Tongue (tissue), 3 donors: ENCODE measurements at places on chromosomes 7 and 10.

GRCh38 chr10:28169525-28169924, 133.3 kb downstream of the MPP7 start:
- no peak for DNase-seq

DNA sequence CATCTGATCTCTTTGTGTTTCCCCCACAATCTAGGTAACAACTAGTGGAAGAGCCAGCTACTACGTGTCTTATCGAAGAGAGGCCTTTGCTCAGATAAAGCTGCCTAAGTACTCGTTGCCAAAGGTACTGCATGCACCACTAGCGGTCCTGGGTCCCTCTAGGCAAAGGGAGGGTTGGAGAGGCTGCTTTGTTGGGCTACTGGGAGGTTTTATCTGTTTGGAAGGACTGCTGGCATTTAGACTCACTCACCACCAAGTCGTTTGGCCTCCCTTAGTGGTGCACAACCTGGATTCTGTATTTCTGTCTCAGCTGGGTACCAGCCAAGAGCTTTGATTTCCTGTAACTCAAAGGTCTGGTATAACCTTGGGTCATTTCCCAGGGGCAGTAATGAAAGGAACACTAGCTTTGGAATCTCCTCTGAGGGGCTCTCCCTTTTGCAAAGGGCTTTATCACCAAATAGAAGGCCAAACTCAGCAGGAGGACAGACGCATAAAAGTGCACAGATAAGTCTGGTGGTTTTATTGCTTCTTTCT, 498.3 kb downstream of the SORCS3 start:
- DNase-seq = no peak

DNA sequence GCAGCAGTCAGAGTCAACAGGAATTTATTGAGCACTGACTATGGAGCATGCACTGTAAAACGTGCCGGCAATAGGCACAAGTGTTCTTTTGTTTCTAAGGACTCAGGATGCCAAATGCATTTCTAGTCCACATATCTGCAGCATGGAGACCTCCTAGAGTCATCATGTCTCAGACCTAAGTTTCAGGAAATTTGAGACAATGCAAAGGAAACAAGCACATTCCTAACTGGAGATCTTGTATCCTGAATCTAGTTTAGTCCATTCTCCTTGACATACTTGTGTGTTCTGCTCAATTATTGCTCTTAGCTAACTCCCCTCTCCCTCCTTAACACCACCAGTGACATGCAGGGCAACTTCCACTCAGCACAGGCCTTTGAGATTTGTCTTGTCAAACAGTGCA, 173.2 kb downstream of the ZNF438 start:
- peak; percentile 31 for DNase-seq

DNA sequence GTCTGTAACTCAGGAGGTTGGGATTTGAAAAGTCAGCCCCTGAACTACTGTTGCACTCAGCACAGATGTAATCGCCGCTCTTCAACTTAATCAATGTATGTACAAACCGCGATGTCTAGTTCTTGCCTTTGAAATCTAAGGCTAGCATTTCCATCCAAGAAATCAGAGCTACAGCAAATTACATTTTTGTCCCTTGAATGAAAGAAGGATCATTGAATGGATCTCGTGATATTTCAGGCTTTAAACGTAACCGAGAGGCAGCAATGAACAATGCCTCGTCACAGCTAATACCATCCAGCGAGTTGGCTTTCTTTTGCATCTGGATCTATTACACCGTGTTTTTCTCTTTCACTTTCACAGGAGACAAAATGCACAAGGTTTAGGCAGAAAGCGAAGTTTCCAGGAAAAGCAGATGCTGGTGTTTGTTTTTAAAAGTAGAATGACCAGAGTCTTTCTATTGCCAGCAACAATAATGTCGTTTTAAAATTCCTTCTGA, 5.5 kb downstream of the SKIDA1 start:
- DNase-seq = peak; percentile 86

DNA sequence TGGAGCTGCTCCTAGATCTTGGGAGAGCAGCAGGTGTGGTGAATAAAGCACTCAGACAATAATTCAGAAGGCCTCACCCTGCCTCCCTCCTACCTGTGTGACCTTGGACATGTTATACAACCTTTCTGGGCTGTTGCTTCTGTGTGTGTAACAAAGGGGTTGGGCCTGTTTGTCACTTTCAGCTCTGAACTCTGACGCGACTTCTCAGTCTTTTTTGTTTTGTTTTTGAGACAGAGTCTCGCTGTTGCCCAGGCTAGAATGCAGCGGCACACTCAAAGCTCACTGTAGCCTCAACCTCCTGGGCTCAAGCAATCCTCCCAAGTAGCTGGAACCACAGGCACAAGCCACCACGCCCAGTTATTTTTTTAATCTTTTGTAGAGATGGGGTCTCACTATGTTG, 89.3 kb downstream of the DNMBP start:
- DNase-seq = no peak

- no peak for DNase-seq
These were observed 7.4 kb downstream of the HK1 start for GRCh38 chr10:69285699-69286098.

DNA sequence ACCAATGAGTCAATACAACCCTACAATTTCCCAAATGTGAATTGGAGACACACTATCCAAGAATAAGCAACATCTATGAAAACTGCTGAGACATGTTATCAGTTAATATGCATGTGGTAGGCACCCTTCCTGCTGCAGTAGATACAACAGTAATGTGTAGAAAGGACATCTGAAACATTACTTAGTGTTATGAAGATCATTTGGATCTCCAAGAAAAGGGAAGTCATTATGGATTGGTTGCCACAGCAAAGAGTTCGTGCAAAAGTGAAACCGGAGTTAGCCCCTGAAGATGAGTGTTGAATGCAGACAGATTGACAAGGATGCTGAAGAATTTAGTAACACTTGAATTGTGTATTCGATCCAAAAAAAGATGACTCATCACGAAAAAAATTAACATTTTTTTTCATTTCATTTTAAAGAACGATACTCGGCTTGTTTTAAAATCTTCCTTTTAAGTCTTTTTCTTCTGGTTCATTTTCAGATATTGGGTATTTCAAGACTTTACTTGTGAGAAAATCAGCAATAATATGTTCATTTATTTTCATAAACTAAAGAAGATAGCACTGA, 322.4 kb upstream of the KLF6 start:
- DNase-seq = no peak

- peak; percentile 36 for DNase-seq
These were observed 708 bp downstream of the UBN2 start for GRCh38 chr7:139231513-139232376.

GRCh38 chr10:11339013-11339412, 272.4 kb downstream of the USP6NL start:
- DNase-seq = no peak

GRCh38 chr7:1913466-1914282, 243.6 kb downstream of the ELFN1 start:
- DNase-seq = no peak

- no peak for DNase-seq
These were observed 14.4 kb upstream of the SPRN start for GRCh38 chr10:133438711-133439273.

- no peak for DNase-seq
These were observed 563.3 kb upstream of the LRRTM3 start for GRCh38 chr10:66362522-66362921.

- no peak for DNase-seq
These were observed 82.8 kb downstream of the MAPK8 start for GRCh38 chr10:48389272-48389671.

DNA sequence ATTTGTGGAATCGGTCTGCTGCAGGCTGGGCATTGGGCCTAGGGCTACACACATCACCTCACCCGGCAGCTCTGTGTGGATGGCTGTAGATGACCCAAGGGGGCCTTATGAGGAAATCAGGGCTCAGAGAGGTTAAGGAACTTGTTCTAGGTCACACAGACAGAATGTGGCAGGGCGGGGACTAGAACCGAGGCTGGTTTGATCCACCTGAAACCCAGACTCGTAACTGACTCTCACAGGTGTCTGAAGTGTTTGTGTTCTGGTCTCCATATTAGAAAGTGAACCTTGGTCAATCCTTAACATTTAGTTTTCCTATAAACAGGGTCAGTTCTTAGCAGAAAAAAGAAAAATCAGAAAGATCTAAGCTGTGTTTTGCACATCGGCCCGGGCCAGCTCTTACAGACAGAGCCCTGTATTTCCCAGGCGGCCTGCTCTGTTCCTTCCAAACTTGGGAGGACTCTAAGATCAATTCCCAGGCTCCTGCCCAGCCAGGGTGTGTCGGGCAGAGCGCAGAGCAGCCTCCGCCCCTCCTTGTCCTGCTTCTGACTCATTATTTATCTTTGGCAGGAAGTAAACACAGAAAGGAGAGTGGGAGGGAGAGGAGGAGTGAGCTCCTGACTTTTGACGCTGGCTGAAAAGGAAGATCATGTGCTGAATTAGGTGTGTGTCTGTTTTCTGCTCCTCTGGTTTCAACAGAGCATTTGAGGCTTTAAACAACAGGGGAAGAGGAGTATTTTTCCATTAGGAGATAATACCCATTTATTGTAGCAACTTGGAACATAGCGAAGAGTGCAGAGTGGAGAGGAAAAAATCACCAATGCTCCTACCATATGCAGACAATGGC, 74.1 kb downstream of the TACC2 start:
- peak; percentile 90 for DNase-seq

GRCh38 chr10:71272056-71272771, 46.8 kb upstream of the SLC29A3 start:
- no peak for DNase-seq

- DNase-seq = no peak
These were observed 263.1 kb upstream of the PITRM1 start for GRCh38 chr10:3435671-3436070.

DNA sequence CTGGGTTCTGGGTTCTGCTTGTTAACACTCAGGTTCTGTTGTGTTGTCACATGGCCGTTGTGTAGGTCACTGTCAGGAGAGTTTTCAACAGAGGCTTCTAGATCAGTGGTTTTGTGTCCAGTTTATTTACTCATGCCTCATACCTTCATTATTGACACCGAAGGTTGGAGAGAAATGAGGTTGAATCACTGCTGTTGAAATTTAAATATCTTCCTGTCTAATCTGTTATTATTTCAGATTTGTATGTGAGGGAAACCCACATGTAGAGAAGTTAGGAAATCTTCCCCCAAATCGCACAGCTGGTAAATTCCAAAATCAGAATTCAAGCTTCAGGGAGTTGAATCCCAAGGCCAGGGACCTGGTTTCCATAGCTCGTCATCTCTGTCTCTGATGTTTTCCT, 28.3 kb upstream of the KLF6 start:
- DNase-seq = no peak

DNA sequence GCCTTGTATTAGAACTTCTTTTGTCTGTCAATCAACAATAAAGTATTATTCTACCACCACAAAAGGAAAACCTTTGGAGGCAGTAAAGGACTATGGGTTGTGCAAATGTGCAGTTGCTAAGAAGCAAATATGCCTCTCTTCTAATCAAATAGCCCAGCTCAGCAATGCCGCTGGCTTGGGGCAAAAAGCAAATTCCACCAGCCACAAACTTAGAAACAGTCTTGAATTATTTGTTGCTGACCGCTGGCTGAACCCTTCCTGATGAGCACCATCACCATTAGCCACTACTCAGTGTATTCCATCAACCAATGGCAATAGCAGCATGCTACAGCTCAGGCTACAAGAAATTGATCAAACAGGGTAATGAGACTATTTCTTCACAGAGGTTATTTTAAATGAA, 51.0 kb downstream of the SKAP2 start:
- DNase-seq = no peak

DNA sequence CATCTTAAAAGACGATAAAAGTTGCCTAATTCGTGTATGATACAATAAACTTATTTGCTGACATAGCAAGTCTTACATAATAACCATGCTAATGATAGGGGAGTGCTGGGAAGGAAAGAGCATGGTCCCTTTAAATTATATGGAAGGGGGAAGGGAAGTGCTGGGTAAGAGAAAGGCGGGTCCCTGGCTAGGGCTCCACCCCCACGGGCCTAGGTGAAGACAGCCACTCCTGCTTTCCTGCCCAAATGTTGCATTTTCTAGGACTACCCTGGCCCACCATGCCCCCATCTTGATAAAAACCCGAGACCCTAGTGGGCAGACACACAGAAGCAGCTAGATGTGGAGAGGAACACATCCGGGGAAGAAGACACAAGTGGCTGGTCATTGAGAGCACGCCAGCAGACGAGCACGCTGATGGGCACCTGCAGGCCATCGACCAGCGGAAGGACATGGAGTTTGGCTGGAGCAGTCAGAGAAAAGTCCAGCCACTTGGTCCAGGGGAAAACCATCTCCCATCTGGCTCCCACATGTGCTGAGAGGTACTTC, 328.7 kb downstream of the ARL4A start:
- no peak for DNase-seq

GRCh38 chr10:100346351-100346764, 675 bp upstream of the SCD start:
- peak; percentile 76 for DNase-seq

- DNase-seq = peak; percentile 62
These were observed 74.3 kb upstream of the POM121L12 start for GRCh38 chr7:52961084-52961483.

DNA sequence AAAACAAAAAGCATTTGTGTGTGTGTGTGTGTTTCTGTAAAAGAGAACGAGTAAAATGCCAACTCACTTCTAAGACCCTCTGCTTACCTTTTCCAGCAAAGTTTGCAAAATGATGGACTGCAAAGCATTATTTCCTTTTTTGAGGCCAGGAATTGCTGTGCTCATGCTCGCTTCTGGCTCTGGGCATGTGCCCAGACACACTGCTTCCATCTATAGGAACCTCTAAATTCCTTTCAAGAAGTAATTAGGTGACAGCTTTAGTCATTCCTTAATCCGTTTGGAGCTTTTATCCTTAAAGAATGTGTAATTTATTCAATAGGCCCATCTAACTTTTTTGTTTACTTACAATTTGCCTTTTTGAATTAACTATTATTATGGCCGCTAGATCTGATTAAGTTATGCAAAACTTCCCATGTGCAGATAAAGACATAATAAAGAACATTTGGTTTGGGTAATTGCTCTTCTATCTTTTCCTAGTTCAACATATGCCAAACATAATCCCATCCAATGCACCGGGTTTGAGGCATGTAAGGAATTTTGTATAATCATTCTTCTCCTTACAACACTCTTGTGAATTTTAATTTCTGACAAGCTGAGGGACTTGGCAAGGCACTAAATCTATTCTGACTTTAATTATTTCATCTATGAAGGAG, 34.7 kb downstream of the A1CF start:
- DNase-seq = no peak

DNA sequence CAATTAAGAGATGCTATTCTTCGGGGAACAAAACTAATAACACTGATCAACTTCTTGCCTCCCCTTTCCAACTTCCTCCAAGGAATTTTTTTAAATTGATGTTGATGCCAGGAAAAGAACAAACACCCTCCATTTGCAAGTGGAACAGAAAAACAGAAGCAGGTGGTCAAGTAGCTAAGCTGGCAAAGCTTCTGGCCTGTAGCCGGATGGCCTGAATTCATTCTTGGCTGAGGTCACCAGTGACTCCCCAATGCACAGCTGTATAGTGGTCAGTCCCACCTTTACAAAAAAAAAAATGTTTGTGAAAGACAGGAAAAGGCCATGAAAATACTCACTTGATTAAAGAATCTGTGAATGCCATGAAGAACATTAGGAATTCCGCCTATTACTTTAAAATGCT, 39.1 kb downstream of the DOCK4 start:
- peak; percentile 22 for DNase-seq

- DNase-seq = no peak
These were observed 93.7 kb downstream of the WDFY4 start for GRCh38 chr10:48778193-48778857.
